NCI-H748 treated with DMSO at 0.1 percent for 48 hours (cell line): ENCODE measurements at places on chromosomes 12 and 14.
A peak's percentile ranks its signal among the peaks of the same experiment; 100 is the strongest.

- no peak for DNase-seq
Observed at GRCh38 chr14:76792422-76792821, 20.3 kb downstream of the ANGEL1 start.

DNA sequence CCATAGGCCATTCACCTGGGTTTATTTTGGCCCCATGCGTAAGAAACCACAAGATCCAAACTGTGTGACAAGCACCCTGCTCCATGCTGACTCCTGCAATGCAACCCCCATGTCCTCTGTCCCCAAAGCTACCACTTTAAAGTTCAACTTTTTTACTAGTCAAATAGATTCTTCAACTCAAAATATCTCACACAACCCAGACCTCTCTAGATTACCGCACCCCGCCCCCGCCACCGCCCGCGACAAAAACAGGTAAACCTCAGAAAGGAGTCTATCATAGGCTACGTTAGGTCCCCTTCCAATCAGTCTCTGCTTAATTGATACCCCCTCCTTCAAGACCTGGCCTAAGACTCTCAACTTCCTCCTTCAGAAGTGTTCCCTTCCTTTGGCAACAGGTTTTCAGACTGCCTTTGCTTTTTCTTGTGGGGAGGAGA, 2.2 kb downstream of the ZFP36L1 start:
- no peak for DNase-seq

- DNase-seq = peak; percentile 27
Observed at GRCh38 chr12:100356644-100357223, at the start of gene SLC17A8. Gene SLC17A8 (plus strand): TSS chr12:100357074. CDS start chr12:100357392, 318 bp downstream.

- DNase-seq = peak; percentile 15
Observed at GRCh38 chr14:65222440-65222858, 120.1 kb upstream of the MAX start.
